ENCODE measurements at places on chromosomes 3 and 15.
A peak's percentile ranks its signal among the peaks of the same experiment; 100 is the strongest.

DNA sequence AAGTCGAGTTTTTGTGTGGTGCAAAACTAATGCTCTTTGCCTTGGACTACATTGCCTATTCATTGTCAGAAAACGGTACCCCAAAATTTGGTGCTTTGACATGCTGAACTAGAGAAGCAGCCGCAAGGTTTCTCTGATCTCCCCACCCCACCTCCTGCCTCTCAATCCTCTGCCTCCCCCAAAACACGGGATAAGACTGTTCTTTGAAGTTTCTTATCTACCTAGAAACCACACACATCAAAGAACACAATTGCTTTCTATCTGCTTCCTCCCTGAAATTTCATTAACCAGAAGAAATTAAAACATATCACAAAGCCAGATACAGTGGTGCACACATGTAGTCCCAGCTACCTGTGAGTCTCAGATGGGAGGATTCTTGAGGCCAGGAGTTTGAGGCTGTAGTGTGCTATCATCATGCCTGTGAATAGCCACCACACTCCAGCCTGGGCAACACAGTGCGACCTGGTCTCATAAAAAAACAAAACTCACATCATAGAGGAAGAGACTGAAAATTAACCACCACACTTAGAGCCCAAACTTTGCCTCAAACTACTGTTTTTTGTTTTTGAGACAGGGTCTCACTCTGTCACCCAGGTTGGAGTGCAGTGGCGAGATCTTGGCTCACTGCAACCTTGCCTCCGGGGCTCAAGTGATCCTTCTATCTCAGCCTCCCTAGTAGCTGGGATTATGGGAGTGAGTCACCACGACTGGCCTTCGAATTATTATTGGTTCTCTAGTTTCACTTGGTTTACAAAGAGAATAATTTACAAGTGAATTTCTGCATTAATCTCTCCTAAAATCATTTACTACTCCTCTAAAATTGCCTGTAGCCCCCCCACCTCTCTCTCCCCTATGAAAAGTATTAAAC lies 2.7 kb upstream of the PCNP start:
- DNase-seq = no peak

GRCh38 chr15:92101708-92102394 lies 248.3 kb downstream of the SLCO3A1 start:
- DNase-seq = no peak

DNA sequence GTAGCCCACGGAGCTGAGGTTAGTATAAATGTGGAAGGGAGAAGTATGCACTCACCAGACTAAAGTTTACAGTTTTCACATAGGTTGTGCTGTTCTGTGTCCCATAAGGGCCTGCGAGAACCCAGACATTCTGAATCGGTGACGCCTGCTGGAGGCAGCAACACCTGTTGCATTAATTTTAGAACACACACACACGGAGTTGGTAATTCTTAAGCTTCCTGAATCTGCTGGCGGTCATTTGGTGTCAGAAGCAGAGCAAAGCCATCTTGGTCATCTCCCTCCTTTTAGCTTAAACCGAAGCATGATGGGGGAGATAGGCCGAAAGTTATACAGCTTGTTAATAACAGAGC lies 41.1 kb upstream of the AP3B2 start:
- no peak for DNase-seq

DNA sequence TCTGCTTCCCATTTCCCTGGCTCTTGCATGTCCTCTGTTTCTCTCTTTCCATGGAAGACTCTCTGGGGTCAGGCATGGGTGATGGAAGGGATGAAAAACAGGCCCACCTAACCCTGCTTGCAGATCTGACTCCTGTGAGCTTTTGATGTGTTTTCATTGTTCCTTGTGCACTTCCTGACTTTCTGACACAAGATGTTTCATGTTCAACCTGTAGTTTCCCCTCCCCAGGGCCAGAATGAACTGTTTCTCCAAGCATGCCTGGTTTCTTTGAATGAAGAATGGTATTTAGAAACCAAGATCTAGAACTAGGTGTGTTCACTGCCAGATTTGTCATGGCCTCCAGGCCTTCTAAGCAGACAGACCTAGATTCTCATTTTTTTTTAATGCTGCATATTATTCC lies 36.1 kb upstream of the CRTC3 start:
- DNase-seq = no peak

GRCh38 chr15:80204231-80204630 lies 47.8 kb downstream of the CTXND1 start:
- no peak for DNase-seq

DNA sequence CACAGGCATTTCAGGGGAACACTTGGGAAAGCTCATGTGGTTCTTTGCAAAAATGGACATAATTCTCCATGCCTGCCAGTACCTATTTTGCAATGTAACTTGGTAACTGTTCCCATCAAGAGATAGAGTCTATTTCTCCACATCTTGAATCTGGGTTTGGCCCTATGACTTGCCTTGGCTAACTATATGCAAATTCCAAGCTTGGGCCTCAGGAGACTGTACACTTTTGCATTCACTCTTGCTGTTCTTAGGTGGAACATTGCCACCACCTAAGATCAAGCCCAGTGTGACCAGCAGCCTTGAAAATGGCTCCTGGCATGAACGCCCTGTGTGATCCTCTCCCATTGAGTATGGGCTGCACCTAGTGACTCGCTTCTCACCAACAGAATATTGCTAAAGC lies 19.8 kb upstream of the SMAD6 start:
- no peak for DNase-seq

GRCh38 chr3:48560648-48561018 lies 2.9 kb downstream of the UCN2 start:
- no peak for DNase-seq

DNA sequence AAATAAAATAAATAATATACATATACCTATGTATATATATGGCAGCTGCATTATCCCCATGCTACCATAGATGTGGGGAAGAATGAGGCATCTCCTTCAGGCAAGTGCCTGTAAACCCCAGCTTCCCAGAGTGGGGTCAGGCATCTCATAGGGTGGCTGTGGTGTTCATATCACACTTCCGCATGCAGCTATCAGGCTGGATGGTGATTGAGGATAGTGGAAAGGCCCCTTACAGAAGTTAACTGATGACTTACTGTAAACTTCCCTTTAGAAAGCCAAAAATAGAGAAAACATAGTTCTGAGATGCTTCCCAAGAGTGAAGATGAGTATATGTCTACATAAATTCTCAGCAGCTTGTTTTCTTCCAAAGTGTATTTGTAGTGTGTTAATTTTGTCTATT lies 3.5 kb upstream of the PP2D1 start:
- no peak for DNase-seq

GRCh38 chr3:129975705-129976048 lies 1.2 kb downstream of the TRH start:
- peak; percentile 42 for DNase-seq

GRCh38 chr3:26114851-26115250 lies 325.0 kb downstream of the OXSM start:
- DNase-seq = no peak

- no peak for DNase-seq
Measured at GRCh38 chr15:48536681-48537091, 108.8 kb downstream of the FBN1 start.

- DNase-seq = peak; percentile 13
Measured at GRCh38 chr3:183826448-183827250, 1.3 kb upstream of the MAP6D1 start.

- no peak for DNase-seq
Measured at GRCh38 chr15:85749261-85750151, 45.2 kb downstream of the KLHL25 start.

GRCh38 chr15:99431661-99432091 lies 134.1 kb upstream of the MEF2A start:
- DNase-seq = no peak

- no peak for DNase-seq
Measured at GRCh38 chr3:146969356-146969755, 364.2 kb upstream of the PLSCR5 start.

- DNase-seq = no peak
Measured at GRCh38 chr15:42106288-42106687, 11.9 kb upstream of the PLA2G4D start.

GRCh38 chr3:32082721-32083120 lies 23.7 kb upstream of the GPD1L start:
- no peak for DNase-seq

DNA sequence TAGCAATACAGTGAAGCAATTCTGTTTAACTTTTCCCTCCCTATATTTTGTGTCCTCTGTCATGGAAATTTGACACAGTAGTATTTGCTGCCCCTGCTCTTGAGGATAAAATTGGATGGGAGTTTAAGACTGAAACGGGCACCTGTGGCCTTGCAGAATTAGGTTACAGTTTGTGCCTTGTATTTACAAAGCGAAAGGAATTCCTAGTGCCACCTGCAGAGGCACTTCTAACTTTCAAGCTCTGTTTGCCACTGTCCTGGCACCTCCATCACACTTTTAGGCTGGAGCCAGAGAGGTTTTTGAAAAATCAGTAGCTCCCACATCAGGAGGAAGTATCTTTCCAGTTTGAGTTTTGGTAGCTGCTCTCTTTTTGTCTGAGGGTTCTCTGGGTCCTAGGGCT lies 39.5 kb downstream of the CD86 start:
- DNase-seq = no peak

DNA sequence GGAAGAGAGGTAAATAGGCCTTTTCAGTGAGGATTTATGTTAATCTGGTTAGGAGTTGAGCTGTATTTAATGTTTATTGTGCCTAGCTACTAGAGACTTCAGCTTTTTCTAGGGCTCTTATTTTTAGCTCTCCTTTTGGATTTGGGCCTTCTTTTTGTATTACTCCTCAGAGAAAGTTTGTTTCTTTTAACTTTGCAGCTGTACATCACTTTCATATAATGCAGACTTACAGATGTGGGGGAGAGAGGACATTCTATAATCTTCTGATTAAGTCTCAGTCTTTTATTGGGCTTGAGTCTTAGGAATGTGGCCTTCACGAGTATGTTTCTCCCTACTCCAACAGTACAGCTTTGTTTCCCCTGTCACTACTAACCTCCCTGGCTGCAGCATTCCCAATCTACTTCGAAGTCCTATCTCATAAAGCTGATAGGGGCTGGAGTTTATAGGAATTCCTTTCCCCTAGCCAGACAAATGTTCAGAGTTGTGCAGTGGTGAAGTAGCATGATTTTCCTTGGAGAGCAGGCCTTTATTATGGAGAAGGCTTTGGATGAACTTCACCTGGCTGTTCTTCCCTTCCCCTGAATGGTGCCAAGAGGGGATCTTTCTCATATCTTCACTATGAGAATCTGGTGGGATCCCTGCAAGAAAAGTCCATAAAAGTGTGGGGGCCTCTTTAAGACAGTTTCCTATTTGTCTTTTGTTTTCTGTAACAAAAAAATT lies 82.2 kb upstream of the CBLB start:
- DNase-seq = no peak

DNA sequence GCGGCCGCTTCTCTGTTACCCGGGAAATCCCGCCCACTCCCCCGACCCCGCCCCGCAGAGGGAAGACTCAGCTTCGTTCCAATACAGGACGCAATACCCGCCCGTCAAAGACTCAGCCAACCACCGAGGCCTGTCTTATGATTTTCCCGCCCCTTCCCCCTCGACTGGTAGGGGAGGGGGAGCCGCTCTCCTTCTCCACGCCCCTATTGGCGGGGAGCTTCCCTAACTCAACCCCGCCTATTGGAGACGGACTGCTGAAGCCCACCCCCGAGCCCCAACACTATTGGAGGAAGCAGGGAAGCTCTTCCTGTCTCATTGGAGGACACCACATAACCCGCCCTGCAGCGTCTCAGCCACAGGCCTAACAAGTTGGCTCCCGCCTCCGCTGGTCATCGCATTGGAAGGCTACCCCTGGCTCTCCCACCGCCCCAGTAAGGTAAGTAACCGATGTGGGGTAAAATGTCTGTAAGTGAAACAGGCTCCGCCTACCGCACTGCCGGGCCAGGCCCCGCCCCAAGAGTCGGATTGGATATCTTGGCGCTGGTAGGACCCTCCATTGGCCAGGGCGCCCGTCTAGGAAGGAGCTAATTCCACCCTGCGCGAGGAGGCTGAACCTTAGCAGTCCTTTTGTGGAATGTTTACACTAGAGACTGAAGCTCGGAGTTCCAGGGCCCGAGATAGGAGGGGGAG lies at the start of gene SIN3A:
Gene SIN3A (minus strand): TSS at position 17 of the 690 bp plus-strand sequence. CDS start 21,315 bp downstream, outside the sequence.
- peak; percentile 100 for DNase-seq

- no peak for DNase-seq
Measured at GRCh38 chr15:64493641-64494040, 33.3 kb downstream of the ZNF609 start.

DNA sequence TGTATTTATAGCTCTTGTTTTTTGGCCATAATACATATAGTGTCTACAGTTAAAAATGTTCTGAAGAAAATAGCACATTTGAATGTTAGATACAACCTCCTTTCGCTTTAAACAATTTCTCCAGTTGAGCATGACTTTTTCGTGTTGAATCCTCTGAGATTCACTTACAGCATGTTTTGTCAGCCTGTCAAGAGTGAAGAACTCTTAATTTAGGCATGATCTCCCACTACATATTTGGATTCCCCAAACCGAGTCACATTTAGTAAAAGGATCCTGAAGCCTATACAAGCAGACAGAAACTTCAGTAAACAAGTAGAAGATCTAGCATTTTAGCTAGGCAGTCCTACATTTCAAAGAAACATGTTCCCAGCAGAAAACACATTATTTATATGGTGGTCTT lies 796.6 kb downstream of the MCTP2 start:
- no peak for DNase-seq

DNA sequence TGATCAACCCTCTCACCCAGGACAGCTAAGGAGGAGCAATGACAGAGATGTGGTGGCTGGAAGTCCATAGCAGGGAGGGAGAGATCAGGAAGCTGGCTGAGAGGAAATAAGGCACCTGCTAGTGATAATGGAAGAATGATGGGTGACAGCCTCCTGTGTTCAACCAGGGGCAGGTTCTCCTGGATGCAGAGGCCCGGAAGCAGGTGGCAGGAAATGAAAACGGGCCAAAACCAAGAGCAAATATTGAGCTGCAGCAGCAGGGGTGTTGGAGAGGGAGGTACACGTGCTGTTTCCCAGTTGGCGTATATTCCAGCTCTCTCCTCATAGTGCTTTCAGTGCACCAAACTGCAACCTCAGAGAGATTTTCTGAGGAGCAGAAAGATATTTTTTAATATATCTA lies 213.4 kb upstream of the TBL1XR1 start:
- DNase-seq = no peak

- no peak for DNase-seq
Measured at GRCh38 chr3:180265551-180265950, 228.8 kb upstream of the PEX5L start.

- DNase-seq = no peak
Measured at GRCh38 chr15:51024735-51025453, 69.8 kb downstream of the TNFAIP8L3 start.

- DNase-seq = no peak
Measured at GRCh38 chr3:128554100-128554464, 61.1 kb upstream of the GATA2 start.

- DNase-seq = peak; percentile 26
Measured at GRCh38 chr3:71063773-71064290, 519.7 kb downstream of the FOXP1 start.

- DNase-seq = no peak
Measured at GRCh38 chr3:147431751-147432150, 22.6 kb downstream of the ZIC1 start.

GRCh38 chr15:27448986-27449385 lies 478.0 kb downstream of the GABRG3 start:
- DNase-seq = no peak

GRCh38 chr15:69314131-69314530 lies 15.4 kb downstream of the PAQR5 start:
- DNase-seq = no peak

- DNase-seq = no peak
Measured at GRCh38 chr3:24151594-24151993, 206.5 kb downstream of the NR1D2 start.

GRCh38 chr3:38039899-38040261 lies 872 bp downstream of the DLEC1 start:
- DNase-seq = no peak

- DNase-seq = no peak
Measured at GRCh38 chr3:105119801-105120340, 246.8 kb upstream of the ALCAM start.

GRCh38 chr15:45892182-45892581 lies 257.4 kb downstream of the SQOR start:
- DNase-seq = no peak
